ENCODE measurements at places on chromosomes 5 and 9. TPM values are rescaled to one million over a fixed set of nuclear protein-coding genes. Genes with fewer than 3 reads are reported as not detected.

SLC6A18 gene
- not detected for total RNA-seq

DIPK1B gene
- total RNA-seq: 1.5 TPM

MARCOL gene
- not detected for total RNA-seq

RASGEF1C gene
- not detected for total RNA-seq

SYNPO gene
- total RNA-seq: not detected

PCSK5 gene
- total RNA-seq: 1.6 TPM

PCDHB6 gene
- not detected for total RNA-seq

GMCL2 gene
- 0.07 TPM for total RNA-seq
